ENCODE measurements at places on chromosomes 13 and 19. TPM values are rescaled to one million over a fixed set of nuclear protein-coding genes. Genes with fewer than 3 reads are reported as not detected.

- DNase-seq = no peak
These were observed 3.8 kb downstream of the LILRA4 start for GRCh38 chr19:54335164-54335563.

Gene DLL3
- 0.55 TPM for total RNA-seq

Gene KBTBD6
- total RNA-seq = 6.6 TPM

- no peak for DNase-seq
These were observed 18.0 kb downstream of the VRK3 start for GRCh38 chr19:50007170-50007569.

- no peak for DNase-seq
These were observed 1.4 kb upstream of the KHSRP start for GRCh38 chr19:6425732-6426620.

GRCh38 chr13:81025091-81025490 lies 684.2 kb upstream of the SPRY2 start:
- no peak for DNase-seq

GRCh38 chr13:103099722-103100293 lies 33.6 kb upstream of the SLC10A2 start:
- DNase-seq = no peak

GRCh38 chr19:16676101-16676798 lies 15.3 kb downstream of the TMEM38A start:
- no peak for DNase-seq

Gene NUP62
- 83.2 TPM for total RNA-seq

DNA sequence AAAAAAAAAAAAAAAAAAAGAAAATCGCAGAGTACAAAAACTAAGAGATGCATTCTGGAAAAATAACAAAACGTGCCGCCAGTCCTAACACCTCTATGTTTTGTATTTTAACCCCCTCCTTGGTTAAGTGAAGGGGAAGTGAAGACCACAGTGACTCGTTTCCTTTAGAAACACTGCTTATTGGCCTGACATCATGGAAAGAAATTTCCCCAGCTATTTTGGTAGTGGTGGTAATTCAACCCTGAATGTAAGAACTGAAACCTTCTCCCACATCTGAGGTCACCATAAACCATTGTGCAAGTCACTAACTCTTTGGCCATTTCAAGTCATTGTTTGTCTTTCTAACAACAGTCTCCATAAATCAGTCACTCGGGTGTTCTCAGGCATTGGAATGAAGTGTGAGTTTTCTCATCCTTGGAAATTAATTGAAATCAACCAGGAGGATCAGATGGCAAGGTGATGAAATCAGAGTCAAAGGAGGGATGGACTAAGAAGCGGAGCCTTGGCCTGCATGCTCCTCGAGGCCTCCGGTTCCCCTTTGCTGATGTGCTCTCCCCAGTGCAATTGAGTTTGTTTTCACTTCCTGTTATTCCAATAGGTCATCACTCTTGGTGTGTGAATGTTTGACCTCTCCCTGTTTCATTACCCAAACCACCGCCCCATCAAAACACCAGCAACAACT lies 443.9 kb downstream of the FGF9 start:
- DNase-seq = no peak

Gene CALR3
- not detected for total RNA-seq

- DNase-seq = no peak
These were observed 208.5 kb downstream of the FGF9 start for GRCh38 chr13:21879263-21879914.

DNA sequence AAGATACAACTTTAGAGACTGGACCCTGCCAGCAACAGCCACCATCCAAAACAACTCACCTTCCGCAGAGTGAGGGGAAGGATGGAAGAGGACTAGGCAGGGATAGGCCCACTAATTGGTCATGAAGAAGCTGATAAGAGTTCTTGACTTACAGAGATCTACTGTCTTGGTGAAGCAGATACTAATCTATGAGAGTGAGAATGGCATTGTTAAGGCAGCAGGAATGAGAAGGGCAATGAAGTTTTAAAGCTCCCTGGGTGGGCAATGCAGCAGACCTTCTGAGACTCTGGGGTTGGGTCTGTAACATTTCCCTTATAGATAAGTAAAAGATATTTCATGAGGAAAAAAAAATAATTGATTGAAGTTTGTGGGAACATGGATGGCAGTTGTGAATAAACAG lies 63.7 kb downstream of the KLF12 start:
- no peak for DNase-seq

DNA sequence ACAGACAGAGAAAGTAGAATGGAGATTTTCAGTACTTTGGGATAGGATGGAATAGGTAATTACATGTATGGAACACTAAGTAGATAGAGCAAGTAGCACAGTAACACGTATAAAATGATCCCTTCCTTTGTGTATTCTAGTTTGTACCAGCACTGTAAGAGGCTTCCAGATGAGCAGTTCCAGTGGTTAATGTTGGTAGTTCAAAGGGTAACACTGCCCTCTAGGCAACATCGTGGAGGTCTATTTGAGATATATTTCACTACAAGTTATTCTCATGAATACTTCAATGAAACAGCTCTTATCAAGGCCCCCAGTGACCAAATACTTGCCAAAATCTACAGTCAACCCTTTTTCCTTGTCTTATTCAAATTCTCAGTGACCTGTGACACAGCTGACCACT lies 13.5 kb upstream of the ZNF563 start:
- DNase-seq = no peak

GRCh38 chr19:40376286-40376862 lies 13.6 kb downstream of the HIPK4 start:
- no peak for DNase-seq

GRCh38 chr19:32581705-32582179 lies 752 bp downstream of the PDCD5 start:
- peak; percentile 39 for DNase-seq

DNA sequence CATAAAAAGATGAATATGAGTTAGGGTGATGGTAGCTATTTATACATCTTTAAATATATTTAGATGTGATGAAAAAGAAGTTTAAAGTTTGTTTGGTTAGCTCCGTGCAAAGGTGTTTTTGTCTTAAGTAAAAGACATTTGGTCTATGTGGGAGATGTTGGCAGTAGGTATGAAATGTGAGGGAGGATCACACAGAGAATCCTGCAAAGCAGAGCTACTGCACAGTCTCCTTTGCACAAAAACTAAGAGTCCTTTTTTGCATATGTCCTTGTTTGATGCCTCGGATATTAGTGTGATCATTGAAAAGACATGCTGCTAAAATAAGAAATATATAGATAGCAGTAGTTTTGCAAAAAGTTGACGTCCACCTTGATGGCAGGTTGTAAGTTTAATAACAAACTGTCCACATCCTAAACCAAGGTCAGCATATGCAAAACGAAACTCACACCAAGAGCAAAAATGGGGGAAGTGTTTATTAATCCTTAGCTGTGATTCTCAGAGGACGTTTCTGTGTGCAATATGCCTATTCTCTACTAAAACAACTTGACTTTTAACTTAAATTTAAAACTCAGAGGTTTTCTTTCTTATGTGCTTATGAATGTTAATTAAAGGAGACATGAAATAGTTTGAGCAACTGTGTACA lies 870.1 kb downstream of the PCDH9 start:
- no peak for DNase-seq

Gene LILRA1
- total RNA-seq = not detected

DNA sequence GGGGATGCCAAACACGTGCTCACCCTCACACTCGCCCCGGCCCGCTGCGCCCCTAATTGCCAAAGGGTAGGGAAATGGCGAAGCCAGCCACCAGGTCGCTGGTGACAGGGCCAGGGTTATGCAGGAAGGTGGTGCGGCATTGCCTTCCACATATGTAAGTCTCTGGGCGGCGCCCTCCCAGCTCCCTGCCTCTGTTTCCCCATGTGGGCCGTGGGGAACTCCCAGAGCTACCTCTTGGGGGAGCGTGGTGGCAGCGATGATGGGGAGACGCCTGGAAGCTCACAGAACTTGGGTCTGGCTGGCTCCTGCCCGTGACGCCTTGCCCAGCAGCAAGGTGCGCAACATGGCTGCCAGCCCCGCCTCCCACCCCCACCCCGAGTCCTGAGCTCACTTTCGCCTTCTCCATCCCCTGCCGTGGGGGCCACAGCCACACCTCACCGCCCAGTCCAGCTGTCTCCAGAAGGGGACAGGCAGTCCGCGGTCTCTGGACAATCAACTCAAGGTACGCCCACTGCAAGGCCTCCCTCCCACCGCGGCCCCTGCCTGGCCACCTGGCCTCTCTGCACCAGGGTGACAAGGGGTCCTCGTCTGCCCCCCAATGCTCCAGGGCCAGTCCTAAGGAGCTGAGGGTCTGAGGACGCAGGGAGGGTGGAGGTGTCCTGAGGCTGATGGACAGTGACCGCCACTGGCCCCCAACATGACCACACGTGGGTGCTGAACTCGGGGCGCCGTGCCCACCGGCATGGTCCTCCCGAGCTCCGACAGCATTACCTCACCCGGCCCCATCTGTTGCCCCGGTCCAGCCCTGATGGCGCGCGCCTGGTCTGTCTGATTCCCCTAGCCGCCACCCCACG lies 6.6 kb downstream of the C19orf25 start:
- DNase-seq = no peak

GRCh38 chr19:16202320-16203255 lies 4.9 kb downstream of the AP1M1 start:
- no peak for DNase-seq

Gene CGB3
- not detected for total RNA-seq

DNA sequence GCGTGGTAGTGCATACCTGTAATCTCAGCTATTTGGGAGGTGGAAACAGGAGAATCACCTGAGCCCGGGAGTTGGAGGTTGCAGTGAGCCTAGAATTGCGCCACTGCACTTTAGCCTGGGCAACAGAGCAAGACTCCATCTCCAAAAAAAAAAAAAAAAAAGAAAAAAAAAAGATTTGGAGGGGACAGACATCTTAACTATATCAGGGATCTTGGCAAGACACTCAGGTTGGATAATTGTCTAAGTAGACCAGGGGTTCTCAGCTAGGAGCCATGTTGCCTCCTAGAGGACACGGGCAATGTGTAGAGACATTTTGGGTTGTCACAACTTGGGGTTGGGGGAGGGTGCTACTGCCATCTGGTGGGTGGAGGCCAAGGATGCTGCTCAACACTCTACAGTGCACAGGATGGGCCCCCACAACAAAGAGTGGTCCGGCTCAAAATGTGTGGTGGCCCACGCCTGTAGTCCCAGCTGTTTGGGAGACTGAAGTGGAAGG lies 1.9 kb upstream of the ZNF580 start:
- DNase-seq = no peak

DNA sequence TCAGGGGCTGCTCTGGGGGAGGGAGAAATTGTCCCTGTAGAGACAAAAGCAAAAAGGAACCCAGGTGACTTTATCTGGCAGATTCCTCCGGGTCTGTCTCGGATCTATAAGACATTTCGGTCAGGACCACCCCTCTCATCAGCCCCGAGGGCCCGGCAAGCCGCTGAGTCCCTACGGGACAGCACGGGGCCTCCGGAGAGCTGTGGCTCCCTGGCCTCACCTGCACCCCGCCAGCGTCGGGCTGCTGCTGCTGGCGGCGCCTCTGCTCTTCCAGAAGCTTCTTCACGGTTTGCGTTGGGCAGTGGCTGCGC lies 1.9 kb downstream of the NFKBID start:
- DNase-seq = peak; percentile 18

GRCh38 chr19:43695985-43696704 lies 19.7 kb upstream of the IRGC start:
- no peak for DNase-seq

Gene CATSPERD
- total RNA-seq = not detected

DNA sequence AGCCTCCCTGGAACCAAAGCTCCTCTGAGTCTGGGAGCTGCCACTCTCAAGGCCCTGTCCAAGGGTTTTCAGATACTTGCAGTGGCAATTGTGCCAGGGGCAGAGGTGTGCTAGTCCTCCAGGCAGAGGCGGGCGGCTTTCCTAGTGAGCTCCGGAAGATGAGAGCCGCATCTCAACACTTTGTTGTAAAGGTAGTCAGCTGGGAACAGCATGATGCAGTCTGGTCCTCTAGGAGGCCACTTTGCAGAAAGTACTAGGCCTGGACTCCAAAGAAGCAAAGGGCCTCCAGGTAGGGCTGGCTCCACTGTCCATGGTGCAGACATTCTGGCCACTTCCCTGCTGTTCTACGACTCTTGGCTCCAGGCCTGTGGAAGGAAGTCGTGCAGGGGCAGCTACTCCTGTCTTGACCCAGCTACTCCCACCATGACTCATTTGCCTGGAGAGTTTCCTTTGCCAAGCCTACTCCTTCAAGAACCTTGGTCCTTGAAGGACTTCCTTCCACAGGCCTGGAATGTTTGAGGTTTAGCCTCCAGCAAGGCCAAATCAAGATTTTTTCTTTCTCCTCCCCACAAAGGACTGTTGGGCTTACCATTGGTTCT lies 9.9 kb upstream of the ZNF536 start:
- DNase-seq = no peak

- no peak for DNase-seq
These were observed 29.0 kb downstream of the ARID3A start for GRCh38 chr19:954672-955494.

DNA sequence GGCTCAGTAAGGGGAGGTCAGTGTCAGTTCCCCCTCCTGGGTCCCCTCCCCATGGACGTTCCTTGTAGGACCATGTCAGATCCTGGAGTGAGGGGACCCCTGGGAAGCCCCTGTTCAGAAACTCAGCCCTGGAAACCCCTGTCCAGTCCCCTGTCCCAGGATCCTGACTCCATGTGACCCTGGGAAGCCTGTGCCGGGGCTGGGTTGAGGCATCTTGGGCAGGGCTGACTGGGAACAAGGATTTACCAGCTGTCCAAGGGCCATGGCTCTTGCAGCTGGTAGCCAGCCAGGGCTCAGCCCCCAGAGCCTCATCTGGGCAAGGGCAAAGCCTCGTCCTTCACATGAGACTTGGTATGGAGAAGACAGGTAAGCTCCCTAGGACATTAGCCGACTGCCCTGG lies 25.1 kb downstream of the CEACAM4 start:
- DNase-seq = no peak

DNA sequence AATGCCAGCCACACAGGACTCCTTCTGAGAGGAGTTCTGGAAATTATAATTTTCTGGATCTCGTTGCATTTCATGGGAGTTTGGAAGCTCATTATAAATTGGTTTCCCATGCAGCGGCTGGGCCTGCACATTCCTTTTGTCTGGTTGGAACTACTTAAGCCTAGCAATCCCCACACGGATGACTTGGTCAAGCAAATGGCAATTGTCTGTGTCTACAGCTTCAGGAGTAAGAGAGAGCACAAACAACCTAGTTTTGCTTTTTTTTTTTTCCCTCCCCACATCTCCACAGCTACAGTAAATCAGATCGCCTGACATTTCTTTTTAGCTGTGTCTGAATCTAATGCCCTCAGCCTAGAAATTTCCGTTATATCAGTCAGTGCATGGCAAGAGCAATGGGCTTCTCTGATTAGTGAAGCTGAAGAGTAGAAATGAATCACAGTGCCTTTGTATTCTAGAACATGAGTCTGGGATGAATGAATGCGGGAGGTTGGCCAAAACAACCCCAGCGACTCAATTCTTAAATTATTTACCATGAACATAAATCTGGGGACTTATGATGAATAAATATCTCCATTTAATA lies 15.1 kb downstream of the PCDH8 start:
- DNase-seq = no peak

Gene ICAM5
- not detected for total RNA-seq

- DNase-seq = no peak
These were observed 8.7 kb downstream of the HIPK4 start for GRCh38 chr19:40381321-40381720.

Gene FKRP
- total RNA-seq = 32.8 TPM

DNA sequence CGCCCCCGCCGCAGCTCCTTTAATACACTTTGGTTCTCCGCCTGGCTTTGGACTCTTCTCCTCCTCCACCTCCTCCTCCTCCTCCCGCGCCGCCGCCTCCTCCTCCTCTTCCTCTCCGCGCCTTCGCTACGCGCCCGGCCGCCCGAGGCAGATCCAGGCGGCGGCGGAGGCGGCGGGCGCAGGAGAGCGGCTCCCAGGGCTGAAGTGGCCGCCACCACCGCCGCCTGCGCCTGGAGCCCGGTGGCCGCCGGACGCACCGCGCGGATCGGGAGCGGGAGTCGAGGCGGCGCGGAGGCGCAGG lies at the start of gene ZIC2:
ZIC2 (plus strand) TSS at position 50 of the 301 bp plus-strand sequence. CDS start 281 bp downstream, outside the sequence.
- no peak for DNase-seq

Data from endothelial cell of umbilical vein (primary cell).